ENCODE measurements at places on chromosomes 7 and 10.

- DNase-seq: no peak
Observed at GRCh38 chr7:41098402-41098801, 604.5 kb downstream of the INHBA start.

DNA sequence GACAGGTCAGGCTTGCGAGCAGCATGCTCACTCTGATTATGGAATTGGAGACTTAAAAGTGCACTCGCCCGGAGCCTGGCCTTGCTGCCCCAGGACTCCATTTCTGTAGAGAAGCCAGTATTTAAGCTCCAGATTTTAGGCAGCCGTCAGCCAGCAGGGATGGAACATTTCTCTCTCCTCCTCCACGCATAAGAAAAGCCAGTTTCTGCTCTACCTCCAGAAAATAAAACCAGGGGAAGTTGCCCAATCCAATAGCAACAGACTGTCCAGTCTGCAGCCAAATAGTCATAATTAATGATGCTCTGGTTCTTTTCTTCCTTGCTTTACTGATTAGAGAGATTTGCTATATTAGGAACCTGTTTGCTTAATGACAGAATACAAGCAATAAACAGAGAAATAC, 203.2 kb downstream of the GFRA1 start:
- no peak for DNase-seq

DNA sequence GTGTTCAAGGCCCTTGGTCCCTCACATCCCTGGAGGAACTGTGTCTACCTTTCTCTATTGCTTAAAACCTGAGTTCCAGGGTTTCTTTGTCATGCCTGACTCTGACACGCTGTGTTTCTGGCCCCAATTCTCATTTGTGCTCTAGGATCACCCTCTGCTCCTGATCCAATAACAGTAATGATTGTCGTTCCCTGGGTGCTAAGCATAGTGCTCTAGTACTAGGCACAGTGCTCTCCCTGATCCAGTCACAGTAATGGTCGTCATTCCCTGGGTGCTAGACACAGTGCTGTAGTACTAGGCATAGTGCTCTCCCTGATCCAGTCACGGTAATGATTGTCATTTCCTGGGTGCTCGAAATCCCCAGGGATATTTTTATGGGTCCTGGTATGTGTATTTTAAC, 46.6 kb upstream of the UCN3 start:
- DNase-seq: no peak

DNA sequence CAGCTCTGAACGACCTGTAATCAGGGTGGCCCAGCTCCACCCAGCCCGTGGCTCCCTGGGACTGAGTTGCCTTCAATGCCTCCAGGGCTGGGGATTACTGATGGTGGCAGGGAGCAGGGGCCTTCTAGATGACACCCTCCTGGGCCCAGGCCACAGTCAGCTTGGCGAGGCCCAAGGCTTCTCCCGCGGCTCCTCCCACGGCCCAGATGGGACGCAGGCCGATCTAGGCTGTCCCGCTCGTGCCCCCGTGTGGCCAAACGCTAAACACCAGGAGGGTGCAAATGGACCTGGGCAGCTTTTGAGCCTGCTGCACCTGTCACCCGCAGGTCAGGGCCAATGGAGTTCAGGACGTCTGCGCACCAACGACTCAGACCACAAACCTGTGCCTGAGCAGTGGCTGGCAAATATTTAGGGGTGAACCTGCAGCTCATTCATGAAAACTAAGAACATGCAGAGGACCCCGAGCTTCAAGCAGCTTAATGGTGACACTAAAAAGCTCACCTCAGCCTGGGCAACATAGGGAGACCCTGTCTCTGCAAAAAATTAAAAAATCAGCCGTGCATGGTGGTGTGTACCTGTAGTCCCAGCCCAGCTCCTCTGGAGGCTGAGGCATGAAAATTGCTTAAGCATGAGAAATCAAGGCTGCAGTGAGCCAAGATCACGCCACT, 43.2 kb downstream of the ASB13 start:
- peak; percentile 95 for DNase-seq

GRCh38 chr7:105346593-105347322, 42.0 kb downstream of the SRPK2 start:
- DNase-seq: no peak

DNA sequence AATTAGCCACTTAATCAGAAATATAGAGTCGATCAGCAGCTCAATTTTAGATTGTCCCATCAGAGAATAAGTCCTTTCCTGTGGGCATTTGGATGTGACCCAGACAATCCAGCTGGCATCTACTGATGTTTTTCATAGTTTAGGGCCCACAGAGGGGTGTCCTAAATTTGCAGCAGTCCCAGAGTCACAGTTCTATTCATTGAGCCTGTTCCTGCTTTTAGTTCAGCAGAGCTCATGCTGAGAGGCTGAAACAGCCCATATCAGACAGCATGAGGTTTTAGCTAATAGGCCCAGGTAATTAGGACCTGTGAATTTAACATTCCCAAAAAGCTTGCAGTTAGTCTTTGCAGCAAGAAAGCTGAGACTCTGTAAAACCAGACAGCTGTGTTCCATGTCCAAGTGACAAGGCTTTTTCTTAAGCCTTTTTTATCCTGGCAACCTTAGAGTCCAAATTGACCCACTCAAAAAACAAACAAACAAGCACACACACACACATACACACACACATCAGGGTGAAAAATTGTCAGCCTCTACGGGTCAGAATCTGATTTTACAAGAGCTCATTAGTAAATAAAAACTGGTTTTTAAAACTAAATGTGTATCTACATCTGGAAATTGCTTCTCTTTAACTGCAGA, 33.7 kb downstream of the ANKIB1 start:
- no peak for DNase-seq

GRCh38 chr7:2688409-2689342, 674 bp downstream of the AMZ1 start:
- DNase-seq: peak; percentile 55

- peak; percentile 33 for DNase-seq
Observed at GRCh38 chr10:18195060-18195799, 55.0 kb downstream of the CACNB2 start.

GRCh38 chr10:100184840-100185239, 989 bp downstream of the ERLIN1 start:
- DNase-seq: peak; percentile 54

DNA sequence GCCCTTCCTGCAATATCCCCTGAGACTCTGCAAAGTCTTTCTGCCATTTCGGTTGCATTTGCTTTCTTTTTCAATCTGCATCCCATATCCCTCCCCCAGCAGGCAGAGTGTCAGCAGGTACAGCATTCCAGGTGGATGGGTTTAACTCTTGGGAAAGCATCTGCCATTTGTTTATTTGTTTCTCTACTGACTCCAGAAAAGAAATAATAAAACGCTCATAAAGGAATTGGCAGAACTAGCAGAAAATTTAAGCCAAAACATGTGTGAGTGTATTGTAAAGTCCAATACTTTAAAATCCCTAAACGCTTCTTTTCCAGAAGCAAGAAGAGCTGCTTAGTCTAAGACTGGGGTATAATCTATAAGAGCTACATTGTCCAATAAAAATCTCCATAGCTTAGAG, 393.8 kb downstream of the TNS3 start:
- DNase-seq: no peak

DNA sequence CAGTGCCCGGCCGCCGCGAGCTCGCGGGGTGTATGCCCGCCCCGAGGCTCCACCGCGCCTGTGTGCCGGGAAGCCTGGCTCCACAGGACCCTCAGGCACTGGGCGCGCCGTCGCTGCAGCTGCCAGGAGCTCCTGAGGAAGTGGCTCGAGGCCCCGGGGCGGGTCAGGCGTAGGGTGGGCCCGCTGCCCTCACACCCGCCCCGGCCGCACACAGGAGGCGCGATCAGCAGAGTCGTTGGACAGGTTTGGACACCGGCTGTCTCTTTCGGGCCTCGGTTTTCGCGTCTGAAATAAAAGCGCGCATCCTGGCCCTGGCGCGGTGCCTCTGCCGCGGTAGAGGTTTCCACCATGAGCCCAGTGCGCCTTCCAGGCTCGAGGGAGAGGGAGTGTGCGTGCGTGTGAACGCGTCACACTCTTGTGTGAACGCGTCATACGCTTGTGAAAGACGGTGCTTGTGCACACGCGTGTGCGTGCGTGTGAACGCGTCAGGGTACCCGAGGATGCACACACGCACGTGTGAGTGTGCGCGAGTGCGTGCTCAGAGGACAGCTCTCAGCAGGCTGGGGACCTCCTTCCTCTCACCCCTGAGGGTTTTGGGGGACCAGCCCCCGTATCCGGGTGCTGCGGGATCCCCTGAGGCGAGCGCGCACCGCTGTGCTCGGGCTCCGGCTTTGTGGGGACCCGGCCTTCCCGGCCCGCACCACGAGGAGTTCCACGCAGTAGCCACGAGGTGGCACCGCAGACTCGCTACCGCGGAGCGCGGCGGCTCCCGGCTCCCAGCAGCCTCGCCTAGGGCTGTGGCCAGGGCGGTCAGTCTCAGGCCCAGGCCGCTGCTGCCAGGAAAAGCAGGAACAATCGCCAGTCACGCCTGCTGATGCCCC, 83.8 kb downstream of the BMS1 start:
- peak; percentile 88 for DNase-seq

- DNase-seq: peak; percentile 81
Observed at GRCh38 chr7:149680331-149681025, 92.9 kb downstream of the ZNF467 start.

DNA sequence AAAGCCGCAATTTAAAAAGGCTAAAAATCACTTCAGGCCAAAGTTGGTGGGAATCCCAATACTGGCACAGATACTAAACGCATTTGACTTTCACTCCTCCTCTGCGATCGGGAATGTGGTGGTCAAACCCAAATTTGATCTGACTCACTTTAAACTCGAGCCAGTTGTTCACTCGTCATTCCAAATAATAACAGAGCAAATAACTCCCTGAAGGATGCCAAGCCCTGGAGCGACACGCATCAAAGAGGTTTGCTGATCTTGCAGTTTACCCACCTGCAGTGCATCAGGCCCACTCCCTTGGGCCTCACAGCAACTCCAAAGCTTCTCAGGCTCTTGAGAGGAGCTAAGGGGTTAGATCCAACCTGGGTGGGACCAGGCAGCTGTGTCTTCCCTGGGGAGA, 12.2 kb downstream of the PTN start:
- peak; percentile 23 for DNase-seq

GRCh38 chr10:96622013-96622787, 35.4 kb upstream of the TM9SF3 start:
- no peak for DNase-seq

DNA sequence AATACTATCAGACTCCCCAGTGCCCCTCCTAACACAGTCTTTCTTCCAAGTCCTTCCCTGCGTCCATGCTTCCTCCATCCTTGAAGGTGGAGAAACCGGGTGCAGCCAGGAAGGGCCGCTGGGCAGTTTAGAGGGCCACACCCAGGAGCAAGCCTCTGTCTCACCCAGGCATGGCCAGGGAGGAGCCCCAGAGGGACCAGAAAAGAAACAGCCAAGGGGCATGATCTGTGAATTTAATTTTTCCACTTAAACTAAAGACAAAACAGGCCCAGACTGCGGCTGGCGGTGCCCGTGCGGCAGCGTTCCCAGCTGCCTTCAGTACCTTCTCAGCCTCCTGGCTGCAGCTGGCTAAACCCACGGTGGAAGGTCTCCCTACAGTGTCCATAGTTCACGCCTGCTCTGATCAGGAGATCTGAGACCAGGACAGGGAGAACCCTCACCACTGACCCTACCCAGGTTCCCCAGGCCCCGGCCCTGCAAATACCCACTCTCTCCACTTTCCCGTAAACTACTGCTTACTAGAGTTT, 12.9 kb downstream of the UNCX start:
- DNase-seq: no peak
